ENCODE measurements at places on chromosomes 4 and X.

DNA sequence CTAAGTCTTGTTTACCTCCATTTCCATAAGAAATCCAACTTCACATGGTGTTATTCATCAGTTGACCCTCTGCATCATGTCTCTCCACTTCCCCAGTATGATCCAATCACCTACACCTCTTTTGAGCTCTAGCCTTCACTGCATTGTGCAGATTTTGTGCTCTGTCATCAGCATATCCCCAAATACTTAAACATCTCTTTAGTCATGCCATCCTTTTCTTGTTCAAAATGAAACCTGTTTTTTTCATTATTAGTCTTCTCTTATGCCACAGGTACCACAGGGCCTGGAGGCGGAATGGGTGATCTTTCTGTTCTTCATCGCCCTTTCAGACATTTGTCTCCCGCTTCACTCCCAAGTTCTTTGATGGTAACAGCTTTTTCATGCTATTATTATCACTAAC is 382.7 kb upstream of the GALNTL6 start:
- DNase-seq = no peak

DNA sequence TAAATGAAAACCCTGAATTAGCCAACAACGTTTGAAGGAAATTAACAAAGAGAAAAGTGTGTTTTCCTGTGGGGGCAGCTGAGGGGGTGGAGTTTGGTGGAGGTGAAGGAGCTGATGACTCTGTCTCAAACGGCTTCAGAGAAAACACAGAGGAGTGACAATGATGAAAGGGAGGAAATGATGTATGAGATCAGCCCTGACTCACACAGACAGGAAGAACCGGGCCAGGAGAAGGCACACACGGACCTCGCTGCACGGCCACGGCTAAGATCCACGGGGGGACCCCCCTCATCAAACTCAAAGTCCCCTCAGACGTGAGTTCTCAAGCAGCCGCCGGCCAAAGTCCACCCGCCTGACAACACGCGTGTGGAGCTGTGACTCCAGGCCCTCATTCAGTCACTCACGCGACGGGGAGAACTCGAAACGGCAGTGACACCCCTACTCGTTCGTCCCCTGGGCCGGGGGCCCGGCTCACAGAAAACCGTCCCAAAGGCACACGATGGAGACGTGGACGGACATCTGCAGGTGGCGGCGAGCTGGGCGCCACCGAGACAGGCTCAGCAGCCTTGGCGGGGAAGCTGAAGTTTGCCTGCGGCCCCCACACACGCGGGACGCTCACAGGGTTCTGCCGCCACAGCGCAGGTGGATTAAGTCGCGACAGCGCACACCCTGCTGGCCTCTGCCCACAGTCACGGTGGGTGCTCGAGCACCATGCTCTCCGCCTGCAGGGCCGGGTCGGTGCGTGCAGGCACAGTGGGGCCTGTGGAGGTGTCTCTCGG is 28.8 kb downstream of the PPP2R3B start:
- peak; percentile 56 for DNase-seq

DNA sequence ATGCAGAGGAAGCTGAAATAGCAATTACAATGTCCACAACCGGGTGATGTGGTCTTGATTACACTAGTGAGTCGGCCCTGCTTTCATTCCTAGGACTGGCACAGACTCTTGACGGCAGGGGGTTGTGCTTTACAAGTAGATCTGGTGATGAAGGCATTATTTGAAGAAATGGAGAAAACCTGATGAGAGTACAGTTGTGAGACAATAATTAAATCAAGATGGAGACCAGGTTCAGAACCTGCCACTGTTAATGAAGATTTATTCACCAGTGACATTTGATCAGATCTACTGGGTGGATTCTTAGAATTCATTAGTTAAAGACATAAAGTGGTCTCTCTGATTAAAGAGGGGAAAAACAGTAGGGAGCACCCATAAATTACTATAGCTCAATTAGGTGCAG is 747.2 kb downstream of the STPG2 start:
- no peak for DNase-seq

DNA sequence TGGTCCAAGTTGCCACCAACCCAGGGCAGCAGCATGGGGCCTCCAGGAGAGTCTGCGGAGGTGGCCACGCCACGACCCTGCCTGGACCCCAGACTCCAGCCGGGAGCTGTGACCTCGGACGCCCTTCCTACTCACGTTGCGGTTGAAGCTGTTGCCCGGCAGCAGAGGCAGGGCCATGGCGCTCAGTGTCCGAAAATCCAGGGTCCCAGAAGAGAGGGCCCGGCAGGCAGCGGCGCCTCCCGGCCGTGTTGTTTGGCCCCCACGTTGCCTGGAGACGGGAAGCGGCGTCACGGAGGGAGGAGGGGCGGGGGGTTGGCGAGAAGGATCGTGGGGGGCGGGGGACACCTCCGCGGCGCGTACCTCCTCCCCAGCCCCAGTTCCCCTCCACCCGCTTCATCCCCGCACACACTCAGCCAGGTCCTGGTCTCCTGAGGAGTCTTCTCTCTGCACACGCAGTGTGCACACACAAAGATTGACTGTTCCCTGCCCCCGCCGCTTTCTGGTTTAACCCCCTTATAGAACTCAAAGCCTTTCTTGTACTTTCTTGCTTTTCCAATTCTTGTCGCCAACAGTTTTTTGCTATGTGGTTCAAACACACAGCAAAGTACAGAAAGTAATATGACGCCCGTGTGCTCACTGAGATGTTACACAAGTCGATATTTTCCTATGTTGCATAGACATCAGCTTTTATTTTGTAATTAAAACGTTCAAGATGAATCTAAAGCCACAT is at the start of gene EFHC2:
Gene EFHC2, minus strand, starts transcription at position 261 of the 730 bp plus-strand sequence. Its CDS starts 84 bp downstream, at position 177.
- peak; percentile 61 for DNase-seq

DNA sequence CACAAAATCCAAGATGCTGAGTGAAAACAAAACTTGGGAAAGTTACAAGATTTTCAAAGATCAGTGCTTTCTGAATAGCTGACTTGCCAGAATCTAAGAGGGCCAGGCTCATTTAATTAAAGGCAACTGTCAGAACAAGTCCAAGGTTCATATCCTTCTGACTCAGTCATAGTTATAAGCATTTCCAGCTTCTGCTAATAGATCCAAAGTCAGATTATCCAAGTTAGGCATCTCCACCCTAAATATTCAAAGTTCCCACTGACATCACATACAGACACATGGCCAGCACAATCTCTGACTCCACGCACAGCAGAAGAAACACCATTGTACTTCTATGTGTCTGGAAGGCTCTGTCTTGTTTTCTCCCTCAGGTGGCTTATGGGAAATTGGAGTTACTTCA is 41.8 kb downstream of the GASK1B start:
- DNase-seq = no peak

GRCh38 chrX:111035256-111035655 is 60.7 kb upstream of the PAK3 start:
- DNase-seq = no peak

GRCh38 chr4:80812145-80812544 is 218.4 kb upstream of the BMP3 start:
- DNase-seq = no peak

DNA sequence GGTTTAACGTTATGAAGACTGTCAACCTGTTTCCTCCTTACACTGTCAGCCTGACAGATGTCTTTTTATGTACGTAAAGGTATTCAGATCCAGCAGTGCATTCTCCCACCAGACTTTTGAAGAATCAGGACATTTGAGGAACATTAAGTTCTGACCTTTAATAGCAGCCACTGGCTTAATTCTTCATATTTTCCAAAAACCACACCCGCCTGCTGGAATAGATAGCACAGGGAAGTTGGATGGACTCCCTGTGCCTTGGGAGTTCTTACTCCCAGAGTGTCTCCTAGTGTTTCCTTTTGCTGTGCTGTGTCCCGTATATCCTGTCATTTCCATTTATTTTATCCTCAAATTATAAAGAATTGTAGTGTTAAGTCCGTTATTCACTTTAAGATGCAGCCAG is 94.5 kb downstream of the AFF1 start:
- DNase-seq = no peak

DNA sequence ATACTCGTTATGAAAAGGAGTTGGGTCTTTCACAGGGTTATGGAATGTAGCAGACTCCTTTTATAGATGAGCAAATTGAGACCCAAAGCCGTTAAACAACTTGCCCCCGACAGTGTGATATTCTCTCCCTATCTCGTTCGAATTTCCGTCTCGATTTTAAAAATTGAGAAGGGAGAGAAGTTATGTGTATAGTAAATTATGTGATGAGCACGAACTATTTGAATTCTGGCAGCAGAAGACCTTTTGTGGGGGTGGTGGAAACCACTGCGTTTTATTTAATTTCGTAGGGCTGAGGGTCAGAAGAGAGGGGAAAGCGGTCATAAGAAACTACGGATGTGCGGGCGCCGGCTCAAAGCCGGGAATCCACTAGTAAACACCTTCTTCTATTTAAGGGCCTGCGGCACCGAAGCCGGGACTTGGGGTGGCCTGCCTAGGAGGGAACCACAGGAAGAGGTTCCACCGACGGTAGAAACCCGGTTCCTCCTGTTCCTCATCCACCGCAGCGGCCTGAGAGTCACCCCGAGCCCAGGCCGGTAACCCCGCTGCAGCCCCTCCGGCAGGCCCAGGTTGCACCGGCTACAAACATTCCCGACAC is 1.5 kb upstream of the DDX3X start:
- peak; percentile 67 for DNase-seq

- DNase-seq = no peak
Measured at GRCh38 chr4:25345744-25346143, 31.3 kb upstream of the ANAPC4 start.

DNA sequence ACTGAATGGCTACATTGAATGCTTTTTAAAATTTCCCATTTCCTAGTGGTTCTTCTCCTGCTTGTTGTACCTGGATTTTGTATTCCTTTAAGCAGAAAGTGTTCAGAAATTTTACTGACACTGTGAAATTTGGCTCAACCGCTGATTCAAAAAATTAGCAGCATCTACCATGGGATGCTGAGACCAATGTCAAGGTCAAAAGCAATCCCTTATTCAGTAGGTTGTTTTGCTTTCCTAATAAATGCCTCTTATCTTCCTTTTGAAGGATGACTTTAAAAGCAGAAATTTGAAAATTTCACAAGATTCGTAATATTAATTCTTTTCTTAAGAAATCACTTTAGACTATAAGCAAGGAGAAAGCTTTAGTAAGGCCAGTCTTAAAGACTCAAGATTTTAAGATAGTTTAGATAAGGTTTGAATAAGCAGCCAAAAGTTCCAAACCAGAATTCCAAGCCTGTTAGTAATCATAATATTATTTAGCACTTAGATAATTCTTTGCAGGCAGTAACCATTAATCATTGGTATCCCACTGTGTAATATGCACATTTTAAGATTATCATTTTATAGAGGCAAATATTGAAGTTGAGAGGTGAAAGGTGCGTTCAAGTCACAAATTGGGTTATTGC is 508.8 kb downstream of the ANKRD50 start:
- no peak for DNase-seq

DNA sequence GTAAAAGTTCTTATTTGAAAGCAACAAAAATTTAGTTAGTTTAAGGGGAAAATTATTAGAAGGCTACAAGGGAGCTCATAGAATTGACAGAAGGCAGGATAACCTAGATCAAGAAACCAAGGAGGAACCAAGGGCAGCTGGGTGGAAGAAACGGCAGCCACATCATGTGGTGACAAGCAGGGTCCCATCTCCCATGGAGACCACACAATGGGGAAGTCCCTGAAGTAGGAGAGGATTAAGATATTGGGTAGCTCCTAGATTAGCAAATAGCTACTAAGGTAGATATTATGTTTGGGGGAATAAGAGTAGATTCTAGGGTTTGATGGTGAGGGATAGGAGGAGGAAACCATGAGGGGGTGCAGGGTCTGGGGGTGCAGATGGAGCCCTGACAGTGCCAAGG is 48.0 kb upstream of the TMEM154 start:
- no peak for DNase-seq

DNA sequence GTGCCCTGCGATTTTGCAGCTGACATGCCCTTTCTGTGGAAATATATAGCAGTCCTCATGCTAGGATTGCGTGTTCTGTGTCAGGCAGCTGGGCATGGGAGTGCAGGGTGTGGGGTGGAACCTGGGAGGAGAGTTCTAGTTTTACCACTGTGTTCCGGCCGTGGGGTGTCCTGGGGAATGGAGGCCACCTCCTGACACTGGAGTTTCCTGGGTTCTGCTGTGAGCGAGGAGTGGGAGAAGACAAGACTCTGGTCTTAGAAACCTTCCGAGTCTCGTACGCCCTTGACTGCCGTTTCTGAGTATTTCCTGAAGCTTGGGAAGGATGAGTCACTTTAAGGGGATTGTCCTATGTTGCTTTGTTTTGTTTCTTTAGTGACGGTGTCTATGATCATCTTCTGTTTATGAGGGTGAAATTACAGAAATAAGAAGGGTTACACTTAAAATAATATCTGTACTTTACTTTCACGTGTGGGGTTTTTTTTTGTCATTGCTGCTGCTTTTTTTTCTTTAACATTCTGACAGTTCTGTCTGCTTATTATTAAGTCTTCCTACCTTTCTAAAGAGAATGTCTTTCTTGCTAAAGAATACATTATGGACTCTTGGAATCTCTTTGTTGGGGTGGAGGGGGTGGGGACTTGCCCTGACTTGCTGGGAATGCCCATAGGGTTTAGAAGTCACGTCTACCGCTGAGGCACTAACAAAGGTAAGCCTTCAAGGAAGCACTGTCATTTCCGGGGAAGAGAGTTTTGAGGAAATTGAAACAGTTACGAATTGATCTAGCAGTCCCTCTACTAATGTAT is 19.1 kb downstream of the CD99 start:
- DNase-seq = peak; percentile 58

DNA sequence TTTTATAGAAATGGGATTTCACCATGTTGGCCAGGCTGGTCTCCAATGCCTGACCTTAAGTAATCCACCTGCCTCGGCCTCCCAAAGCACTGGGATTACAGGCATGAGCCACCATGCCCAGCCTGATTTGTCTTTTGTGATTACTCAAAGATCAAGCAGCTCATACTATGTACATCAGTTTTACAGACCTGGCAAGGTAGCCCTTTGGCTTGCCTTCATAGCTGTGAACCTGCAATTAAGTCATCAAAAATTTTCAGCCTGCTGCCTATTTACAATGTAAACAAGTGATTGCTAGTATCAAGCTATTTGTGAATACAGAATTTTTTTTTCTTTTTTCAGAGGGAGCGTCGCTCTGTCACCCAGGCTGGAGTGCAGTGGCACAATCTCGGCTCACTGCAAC is 46.2 kb downstream of the GSX2 start:
- no peak for DNase-seq

- no peak for DNase-seq
Measured at GRCh38 chr4:156330436-156331031, 376.9 kb upstream of the CTSO start.

All from activated CD8-positive, alpha-beta memory T cell treated with anti-CD3 and anti-CD28 coated beads, Interleukin-2, amount 10 ng/mL, durations not matched to agents 7 days and 5 days (primary cell).